ENCODE measurements at places on chromosomes 5 and 9.

GRCh38 chr5:37814699-37815098, 25.1 kb downstream of the GDNF start:
- DNase-seq, result peak; percentile 85

DNA sequence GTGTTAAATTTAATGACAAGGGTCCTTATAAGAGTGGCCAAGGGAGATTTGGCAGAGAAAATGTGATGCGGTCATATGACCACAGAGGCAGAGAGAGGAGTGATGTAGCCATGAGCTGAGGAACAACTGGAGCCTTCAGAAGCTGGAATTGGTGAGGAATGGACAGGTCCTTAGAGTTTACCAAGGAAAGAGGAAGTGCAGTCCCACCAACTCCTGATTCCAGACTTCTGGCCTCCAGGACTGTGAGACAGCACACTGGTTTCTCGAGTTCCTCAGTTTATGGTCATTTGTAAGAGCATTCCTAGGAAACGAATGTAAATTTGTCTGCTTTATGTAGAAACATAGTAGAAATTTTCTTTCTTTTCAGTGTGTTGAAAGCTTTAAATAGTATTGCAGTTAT, 410.1 kb downstream of the CDH18 start:
- peak; percentile 38 for DNase-seq

DNA sequence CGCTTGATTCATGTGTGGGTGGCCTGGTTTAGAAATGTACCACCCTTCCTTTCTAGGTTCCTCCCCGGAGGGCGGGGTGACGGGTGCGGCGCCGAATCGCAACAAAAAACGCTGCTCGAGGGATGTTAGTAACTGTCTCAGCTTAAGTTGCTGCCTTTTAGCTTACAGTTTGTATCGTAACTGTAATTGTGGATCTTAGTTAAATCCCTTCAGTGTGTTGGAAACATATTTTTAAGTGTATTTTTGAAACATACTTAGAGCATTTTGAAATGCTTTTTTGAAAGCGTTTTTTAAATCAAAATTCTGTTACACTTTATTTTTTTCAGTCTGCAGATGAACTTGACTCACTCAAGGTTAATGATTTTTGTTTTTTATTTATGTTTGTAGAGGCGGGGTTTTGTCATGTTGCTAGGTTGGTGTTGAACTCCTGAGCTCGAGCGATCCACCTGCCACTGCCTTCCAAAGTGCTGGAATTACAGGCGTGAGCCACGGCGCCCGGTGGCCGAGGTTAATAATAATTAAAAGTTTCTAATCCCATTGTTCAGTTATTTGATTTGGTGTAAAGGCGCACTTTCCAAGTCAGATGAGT, 997 bp upstream of the CHD1 start:
- no peak for DNase-seq

DNA sequence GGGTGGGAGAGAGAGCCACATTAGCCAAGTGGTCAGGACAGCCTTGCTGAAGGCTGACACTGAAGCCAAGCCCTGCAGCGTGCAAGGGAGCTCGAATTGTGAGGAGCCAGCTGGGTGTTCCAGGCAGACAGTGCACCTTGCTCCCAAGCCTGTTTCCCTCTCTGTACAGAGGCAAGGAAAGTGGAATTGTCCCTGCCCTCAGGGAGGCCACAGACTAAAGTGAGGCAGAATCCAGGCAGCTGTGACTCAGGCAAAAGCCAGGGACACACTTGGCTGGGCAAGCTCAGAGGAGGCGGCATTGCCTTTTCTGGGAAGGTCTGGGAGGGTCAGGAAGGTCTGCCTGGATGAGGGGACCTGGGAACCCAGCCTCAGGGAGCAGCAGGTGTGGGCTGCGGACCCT, 50.2 kb upstream of the LMX1B start:
- DNase-seq, result no peak

DNA sequence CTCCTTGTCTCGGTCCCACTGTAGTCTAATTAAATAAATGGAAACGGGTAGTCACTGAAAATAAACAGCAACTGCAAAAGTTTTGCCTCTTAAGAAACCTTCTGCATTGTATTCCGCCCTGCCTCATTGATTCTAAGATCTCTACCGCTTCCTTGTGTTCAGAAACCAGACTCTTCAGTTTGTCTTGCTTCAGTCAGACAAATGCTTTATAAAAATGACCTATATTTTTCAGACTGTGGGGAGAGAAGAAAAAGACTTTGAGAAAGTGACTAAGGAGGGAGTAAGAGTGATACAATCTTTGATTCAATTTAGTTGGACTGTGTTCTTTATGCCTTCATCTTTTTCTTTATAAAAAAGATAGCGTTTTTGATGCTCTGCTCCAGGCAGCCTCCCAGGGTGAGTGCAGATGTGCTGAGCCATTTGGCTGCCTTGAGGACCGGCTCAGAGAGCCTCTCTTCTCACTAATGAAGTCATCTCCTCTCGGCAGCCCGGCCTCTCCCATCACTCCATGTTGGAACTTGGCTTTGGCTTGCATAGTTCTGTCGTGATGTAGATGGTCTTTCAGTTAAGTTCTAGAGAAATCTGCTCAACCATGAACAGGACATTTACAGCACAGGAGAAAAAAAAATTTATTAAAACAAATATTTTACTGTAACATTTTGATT, 4.0 kb upstream of the VCAN start:
- peak; percentile 71 for DNase-seq

DNA sequence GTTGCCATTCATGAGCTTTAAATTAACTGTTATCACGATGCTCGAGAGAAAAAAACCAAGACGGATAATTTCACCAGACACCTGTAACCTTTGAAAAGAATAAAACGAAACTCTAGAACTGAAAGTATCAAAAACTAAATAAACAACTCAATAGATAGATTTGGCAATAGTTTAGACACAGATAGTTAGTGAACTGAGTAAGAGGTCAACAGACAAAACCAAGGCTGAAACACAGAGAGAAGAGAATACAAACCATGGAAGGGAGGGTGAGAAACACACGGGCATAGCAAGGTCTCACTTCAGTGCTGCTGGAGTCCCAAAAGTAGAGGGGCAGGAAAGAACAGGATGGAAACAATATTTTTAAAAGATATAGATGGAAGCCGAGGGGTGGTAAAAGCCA, 3.3 kb upstream of the OR2V1 start:
- no peak for DNase-seq

GRCh38 chr5:141747152-141748141, 65.4 kb upstream of the ARAP3 start:
- peak; percentile 24 for DNase-seq

DNA sequence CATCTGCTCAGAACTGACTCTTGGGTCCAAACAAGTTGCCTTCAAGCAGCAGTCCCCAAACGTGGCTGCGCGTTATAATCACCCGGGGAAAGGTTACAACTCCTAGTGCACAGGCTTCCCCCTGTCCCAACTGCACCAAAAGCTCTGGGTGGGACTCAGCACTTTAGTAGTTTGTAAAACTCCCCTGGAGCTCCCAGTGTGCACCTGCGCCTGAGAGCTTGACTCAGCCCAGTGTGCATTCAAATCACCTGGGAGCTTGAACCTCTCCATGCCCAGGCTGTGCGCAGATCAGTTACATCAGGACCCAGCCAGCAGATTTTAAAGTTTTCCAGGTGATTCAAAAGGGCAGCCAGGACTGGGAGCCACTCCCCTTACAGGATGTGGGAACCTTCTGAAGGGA, 151.4 kb downstream of the COL23A1 start:
- DNase-seq, result no peak

- peak; percentile 46 for DNase-seq
These were observed 84.9 kb upstream of the BASP1 start for GRCh38 chr5:17132444-17133083.

DNA sequence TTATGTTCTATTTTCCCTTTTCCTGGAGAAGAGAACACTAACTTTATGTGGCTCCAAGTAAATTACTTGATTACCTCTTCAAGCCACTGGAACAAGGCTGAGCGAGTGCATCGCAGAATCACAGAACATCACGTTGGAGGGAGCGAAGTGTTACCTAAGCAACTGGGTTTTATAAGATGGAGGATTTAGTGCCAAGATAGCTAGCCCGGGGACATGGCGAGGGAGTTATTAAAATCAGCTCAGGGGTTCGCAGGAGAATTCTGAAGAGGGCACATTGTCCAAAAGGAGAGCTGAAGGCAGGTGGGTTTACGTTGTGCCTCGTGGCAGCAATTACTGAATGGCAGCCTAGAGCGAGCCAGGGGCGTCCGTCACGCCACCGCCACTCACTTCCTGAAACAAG, 563.2 kb upstream of the ADAMTS16 start:
- DNase-seq, result no peak

DNA sequence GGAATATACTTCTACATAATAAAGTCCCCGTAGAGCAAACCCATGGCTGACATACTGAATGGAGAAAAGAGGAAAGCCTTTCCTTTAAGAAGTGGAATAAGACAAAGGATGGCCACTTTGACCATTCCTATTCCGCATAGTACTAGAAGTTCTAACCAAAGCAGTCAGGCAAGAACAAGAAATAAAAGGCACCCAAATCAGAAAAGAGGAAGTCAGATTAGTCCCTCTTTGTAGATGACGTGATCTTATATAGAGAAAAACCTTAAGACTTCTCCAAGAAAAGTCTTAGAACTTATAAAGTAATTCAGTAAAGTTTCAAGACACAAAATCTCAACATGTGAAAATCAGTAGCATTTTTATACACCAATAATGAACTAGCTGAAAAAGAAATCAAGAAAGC, 133.9 kb downstream of the GIN1 start:
- DNase-seq, result no peak

GRCh38 chr9:72894342-72894741, 58.5 kb downstream of the ALDH1A1 start:
- peak; percentile 78 for DNase-seq

DNA sequence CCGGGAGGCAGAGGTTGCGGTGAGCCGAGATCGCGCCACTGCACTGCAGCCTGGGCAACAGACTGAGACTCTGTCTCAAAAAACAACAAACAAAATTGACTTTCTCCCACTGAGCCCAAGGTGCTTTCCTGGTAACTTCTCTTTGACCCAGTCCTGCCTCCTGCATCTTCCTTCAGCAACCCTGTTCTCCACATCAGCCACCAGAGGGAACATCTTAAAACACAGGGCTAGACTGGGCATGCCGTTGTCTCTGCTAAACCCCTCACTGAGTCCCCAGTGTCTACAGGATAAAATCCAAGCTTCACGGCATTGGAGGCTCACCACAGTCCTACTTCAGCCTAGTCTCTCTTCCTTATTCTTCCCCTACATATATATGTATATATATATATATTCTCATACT, 39.8 kb upstream of the KCNMB1 start:
- peak; percentile 17 for DNase-seq

DNA sequence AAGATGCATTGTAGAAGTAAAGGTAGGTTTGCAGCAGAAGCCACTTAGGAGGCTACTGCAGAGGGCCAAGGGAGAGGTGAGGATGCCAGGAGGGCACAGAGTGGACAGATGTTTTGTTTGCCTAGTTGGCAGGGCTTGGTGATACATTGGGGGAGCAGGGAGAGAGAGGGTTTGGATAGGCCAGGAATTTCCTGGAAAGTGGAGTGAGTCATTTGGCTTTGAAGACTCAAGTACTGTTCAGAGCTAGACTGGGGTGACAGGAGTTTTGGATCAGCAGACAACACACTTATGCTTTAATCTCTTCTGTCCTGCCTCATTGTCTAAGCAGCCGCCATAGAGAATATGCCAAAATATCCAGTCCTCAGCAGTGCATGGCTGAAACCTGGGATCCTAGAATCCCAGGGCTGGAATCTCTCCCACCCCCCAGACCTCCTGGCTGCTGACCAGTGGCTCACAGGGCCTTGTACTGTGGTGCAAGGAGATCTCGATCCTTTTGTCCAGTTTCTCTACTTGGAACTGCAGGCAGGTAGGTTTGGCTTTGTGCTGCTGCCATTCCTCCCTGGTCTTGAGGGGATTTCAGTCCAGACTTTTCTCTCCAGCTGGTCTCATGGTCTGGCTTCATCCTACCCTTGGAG, 11.0 kb downstream of the TMEM268 start:
- peak; percentile 82 for DNase-seq

DNA sequence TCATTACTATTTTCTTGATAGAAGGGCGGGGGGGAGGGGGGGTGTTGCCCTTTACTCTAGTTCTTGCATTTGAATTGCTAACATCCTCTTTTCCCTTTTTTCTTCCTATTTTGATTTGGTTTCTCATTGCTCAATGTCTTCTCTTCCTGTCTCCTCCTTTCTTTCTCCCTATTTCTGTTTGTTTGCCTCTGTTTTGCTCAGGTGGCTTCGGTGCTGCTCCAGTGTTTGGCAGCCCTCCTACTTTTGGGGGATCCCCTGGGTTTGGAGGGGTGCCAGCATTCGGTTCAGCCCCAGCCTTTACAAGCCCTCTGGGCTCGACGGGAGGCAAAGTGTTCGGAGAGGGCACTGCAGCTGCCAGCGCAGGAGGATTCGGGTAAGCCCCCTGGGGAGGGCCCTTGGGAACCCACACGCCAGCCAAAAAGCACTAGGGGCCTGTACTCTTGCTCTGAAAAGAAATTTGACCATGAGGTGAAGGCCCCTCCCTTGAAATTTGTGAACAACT, 48.3 kb downstream of the FAM78A start:
- no peak for DNase-seq

DNA sequence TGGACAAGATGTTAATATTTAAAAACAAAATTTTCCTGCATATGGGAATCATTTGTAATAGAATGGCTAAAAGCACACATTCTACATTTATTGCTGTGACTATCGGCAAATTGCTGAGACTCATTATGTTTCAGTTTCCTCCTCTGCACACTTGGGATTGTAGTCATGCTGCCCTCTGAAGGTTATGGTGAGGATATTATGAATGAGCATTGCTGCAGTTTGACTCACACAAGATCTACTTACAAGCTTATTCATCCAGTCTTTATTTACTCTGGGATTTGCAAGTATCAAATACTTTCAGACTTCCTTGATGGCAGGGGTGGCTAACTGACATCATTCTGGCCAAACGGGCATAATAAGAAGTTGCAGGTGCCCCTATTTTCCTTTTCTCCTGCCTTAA, 9.5 kb upstream of the NFIL3 start:
- peak; percentile 93 for DNase-seq

DNA sequence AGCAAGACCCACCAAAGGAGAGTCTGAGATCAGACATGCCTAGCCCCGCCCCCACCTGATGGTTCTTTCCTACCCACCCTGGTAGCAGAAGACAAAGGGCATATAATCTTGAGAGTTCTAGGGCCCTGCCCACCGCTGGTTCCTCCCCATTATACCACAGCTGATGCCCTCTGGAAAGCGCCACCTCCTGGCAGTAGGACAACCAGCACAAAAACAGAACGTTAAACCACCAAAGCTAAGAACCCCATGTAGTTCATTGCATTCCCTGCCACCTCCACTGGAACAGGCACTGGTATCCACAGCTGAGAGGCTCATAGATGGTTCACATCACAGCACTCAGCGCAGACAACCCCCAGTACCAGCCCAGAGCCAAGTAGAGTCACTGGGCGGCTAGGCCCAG, 81.2 kb upstream of the TRPC7 start:
- no peak for DNase-seq

DNA sequence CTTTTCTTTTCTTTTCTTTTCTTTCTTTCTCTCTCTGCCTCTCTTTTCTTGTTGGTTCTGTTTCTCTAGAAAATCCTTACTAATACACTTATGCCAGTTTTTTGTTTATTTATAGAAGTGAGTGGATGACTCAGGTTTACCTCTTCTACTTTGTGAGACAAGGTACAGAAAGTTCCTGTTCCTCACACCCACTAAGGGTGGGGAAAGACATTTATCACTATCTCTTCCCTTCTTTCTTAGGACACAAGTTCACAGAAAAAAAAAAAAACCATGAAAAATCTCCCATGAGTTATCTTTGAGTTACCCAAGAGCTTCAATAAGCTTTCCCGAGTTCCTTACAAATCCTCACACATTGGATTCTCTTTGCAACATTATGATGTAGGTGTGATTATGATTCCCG, 60.9 kb upstream of the CD180 start:
- no peak for DNase-seq

All from fibroblast of skin of right biceps (primary cell).